ENCODE measurements at places on chromosomes 4 and X. TPM values are rescaled to one million over a fixed set of nuclear protein-coding genes. Genes with fewer than 3 reads are reported as not detected.

DNA sequence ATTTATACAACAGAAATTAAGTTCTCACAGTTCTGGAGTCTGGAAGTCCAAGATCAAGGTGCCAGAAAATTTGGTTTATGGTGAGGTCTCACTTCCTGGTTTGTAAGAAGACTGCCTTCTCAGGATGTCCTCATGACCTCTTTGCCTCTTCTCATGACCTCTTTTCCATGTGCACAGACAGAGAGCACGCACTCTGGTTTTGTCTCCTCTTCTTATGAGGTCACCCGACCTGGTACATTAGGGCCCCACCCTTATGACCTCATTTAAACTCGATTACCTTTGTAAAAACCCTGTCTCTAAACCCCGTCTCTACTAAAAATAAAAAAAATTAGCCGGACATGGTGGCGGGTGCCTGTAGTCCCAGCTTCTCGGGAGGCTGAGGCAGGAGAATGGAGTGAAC, 155.9 kb downstream of the KIT start:
- no peak overlapping the region for H3K27ac ChIP-seq
- DNase-seq: no peak
- no peaks in the 10 kb centered on the region for H3K36me3 ChIP-seq
- no peaks in the 10 kb centered on the region for H3K4me1 ChIP-seq

GRCh38 chrX:149097786-149098185, 407.3 kb downstream of the IDS start:
- no peaks in the 10 kb centered on the region for H3K27me3 ChIP-seq
- H3K4me1 ChIP-seq: no peaks in the 10 kb centered on the region
- H3K36me3 ChIP-seq: no peaks in the 10 kb centered on the region
- H3K4me3 ChIP-seq: no peak overlapping the region
- no peak for DNase-seq
- H3K27ac ChIP-seq: no peak overlapping the region

- no peaks in the 10 kb centered on the region for H3K4me1 ChIP-seq
- H3K36me3 ChIP-seq: no peaks in the 10 kb centered on the region
- DNase-seq: no peak
- no peak overlapping the region for H3K27ac ChIP-seq
- no peak overlapping the region for H3K4me3 ChIP-seq
Measured at GRCh38 chrX:146186540-146186939, 368.9 kb downstream of the SLITRK2 start.

GRCh38 chrX:68180579-68180978, 252.7 kb downstream of the OPHN1 start:
- no peak overlapping the region for H3K4me3 ChIP-seq
- H3K4me1 ChIP-seq: peaks cover 38% of the 10 kb centered on the region
- H3K36me3 ChIP-seq: peaks cover 12% of the 10 kb centered on the region
- DNase-seq: no peak

DNA sequence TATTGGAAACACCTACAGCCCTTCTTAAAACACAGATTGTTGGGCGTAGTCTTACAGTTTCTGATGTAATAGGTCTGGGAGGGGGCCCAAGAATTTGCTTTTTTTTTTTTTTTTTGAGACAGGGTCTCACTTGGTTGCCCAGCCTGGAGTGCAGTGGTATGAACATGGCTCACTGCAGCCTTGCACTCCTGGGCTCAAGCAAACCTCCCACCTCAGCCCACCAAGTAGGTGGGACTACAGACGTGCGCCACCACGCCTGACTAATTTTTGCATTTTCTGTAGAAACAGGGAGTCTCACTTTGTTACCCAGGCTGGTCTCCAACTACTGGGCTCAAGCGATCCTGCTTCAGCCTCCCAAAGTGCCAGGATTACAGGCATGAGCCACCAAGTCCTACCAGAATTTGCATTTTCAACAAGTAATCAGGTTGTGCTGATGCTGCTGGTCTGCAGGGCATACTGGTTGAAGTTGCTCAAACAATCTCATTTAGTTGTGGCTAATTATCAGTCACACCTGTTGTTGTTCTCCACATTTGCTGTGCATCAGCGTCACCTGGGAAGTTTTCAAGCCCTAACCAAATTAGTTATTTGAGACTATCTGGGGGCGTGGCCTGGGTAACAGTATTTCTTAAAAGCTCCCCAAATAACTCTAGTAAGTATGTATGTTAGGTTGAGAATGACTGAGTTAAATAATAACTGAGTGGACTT, 14.0 kb downstream of the TMEM154 start:
- H3K4me3 ChIP-seq: no peak overlapping the region
- H3K36me3 ChIP-seq: peaks cover 44% of the 10 kb centered on the region
- H3K27me3 ChIP-seq: no peaks in the 10 kb centered on the region
- DNase-seq: no peak
- peaks cover 30% of the 10 kb centered on the region for H3K4me1 ChIP-seq
- no peak overlapping the region for H3K27ac ChIP-seq

GRCh38 chr4:9952415-9952950, 68.8 kb downstream of the SLC2A9 start:
- H3K4me3 ChIP-seq: no peak overlapping the region
- no peak overlapping the region for H3K27ac ChIP-seq
- H3K36me3 ChIP-seq: no peaks in the 10 kb centered on the region
- H3K27me3 ChIP-seq: peaks cover 2% of the 10 kb centered on the region

- no peaks in the 10 kb centered on the region for H3K4me1 ChIP-seq
- H3K36me3 ChIP-seq: no peaks in the 10 kb centered on the region
- H3K27me3 ChIP-seq: no peaks in the 10 kb centered on the region
- no peak for DNase-seq
- H3K27ac ChIP-seq: no peak overlapping the region
Measured at GRCh38 chr4:33381816-33382215, 2661.6 kb downstream of the PCDH7 start.

DNA sequence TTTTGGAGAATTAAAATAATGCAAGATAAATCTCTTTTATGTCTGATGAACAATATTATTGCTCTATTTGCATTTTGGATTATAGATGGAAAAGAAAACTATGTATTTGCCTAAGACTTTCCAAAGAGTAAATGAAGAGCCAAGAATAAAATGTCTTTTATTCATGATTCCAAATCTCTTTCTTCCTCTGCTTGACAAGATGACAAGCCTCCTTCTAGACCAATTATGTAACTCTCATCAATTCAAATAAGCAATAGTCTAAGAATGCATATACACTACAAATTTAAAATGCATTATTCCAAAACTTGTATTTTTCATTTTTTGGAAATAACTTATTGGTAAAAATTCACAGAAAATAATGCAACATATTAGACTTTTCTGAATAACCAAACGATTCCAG, 377.3 kb downstream of the GASK1B start:
- no peaks in the 10 kb centered on the region for H3K36me3 ChIP-seq
- H3K27ac ChIP-seq: no peak overlapping the region
- no peaks in the 10 kb centered on the region for H3K27me3 ChIP-seq
- no peak for DNase-seq
- no peaks in the 10 kb centered on the region for H3K4me1 ChIP-seq

DNA sequence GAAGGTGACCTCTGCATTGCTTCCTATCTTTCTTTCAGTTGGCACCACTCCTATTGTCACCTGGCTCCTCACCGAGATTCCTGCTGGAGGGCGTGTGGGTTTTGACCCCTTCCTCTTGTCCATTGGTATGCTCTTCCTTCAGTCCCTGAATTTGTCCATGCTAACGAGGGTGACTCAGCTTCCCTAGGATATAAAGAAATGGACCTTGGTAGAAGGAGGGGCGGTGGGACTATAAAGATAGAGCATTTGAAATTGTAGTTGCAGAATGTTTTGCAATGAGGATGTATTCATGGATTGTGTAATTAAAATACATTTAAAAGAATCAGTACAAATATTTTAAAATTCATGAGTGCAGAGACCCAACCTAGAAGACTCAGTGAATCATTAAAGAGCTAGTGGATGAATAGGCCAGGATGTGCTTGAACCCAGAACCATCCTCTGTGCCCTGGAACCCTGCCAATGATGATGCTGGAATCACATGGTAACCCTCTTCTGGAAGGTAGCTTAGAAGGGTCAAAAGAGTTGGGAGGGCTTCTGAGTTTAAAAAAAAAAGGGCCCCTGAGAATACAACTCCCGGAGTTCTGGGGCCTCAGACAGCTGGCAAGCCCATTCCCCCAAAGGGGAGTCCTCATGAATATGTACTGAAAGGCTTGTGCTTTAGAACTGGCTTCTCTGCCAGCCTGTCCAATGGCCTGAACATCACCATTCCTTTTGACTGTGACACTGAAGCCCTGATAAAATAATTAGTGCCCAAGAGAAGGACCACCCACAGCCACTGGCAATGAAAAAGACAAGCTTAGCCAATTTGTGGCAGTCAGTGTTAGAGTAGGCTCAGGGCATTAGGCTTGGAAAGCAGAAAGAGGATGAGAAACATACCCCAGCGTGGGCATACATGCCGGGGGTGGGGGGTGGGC, 8.0 kb downstream of the XPNPEP2 start:
- no peaks in the 10 kb centered on the region for H3K27me3 ChIP-seq
- no peak overlapping the region for H3K4me3 ChIP-seq
- no peaks in the 10 kb centered on the region for H3K36me3 ChIP-seq
- no peak overlapping the region for H3K27ac ChIP-seq
- DNase-seq: no peak
- H3K4me1 ChIP-seq: peaks cover 41% of the 10 kb centered on the region

- H3K27me3 ChIP-seq: no peaks in the 10 kb centered on the region
- no peaks in the 10 kb centered on the region for H3K4me1 ChIP-seq
- no peak overlapping the region for H3K27ac ChIP-seq
- H3K36me3 ChIP-seq: no peaks in the 10 kb centered on the region
Measured at GRCh38 chr4:171847751-171848150, 34.5 kb downstream of the GALNTL6 start.

- H3K27ac ChIP-seq: no peak overlapping the region
- H3K4me3 ChIP-seq: no peak overlapping the region
- no peaks in the 10 kb centered on the region for H3K4me1 ChIP-seq
- H3K27me3 ChIP-seq: peaks cover 32% of the 10 kb centered on the region
Measured at GRCh38 chr4:153750197-153750817, 9.5 kb downstream of the RNF175 start.

GRCh38 chrX:147559191-147559590, 352.5 kb upstream of the FMR1 start:
- no peaks in the 10 kb centered on the region for H3K36me3 ChIP-seq
- H3K4me1 ChIP-seq: peaks cover 6% of the 10 kb centered on the region
- H3K27ac ChIP-seq: no peak overlapping the region
- no peak for DNase-seq

GRCh38 chrX:42930951-42931350, 153.0 kb upstream of the PPP1R2C start:
- H3K4me3 ChIP-seq: no peak overlapping the region
- H3K36me3 ChIP-seq: peaks cover 10% of the 10 kb centered on the region

DNA sequence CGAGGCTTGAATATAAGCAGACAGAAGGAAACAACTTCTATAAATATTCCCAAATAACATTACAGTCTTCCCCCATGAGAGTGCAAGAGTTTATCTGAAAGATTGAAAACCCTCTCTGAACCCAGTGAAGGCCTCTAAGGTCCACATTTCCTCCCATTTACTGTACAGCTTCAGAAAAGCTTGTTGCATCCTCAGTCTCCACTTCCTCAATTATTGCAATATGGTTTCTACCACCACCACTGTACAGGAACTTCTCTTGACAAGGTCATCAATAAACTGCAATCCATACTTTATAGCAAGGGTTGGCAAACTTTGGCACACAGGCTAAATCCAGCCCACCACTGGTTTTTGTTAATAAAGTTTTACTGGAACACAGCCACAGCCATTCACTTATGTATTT, 239.0 kb downstream of the THOC2 start:
- H3K36me3 ChIP-seq: no peaks in the 10 kb centered on the region
- no peak overlapping the region for H3K4me3 ChIP-seq
- no peak for DNase-seq
- H3K27ac ChIP-seq: no peak overlapping the region
- H3K4me1 ChIP-seq: no peaks in the 10 kb centered on the region

GRCh38 chrX:153651540-153652079, 4.6 kb downstream of the DUSP9 start:
- no peak overlapping the region for H3K4me3 ChIP-seq
- DNase-seq: no peak
- no peaks in the 10 kb centered on the region for H3K4me1 ChIP-seq
- no peaks in the 10 kb centered on the region for H3K36me3 ChIP-seq
- H3K27me3 ChIP-seq: peaks cover 13% of the 10 kb centered on the region

DNA sequence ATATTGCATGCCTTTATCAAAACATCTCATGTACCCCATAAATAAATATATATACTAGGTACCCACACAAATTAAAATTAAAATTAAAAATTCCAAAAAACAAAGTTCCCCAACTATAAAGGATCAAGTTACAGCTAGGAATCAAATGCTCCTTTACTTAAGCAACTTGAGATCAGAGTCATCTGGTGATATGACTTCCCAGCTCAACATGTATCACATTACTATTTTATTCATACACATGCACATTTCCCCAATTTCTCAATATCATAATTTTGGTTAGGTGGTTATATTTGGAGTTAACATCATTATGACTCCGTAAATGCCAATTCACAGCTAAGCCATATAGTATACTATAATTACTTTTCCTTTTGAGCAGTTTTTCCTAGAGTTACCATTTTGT, 60.9 kb downstream of the CLOCK start:
- peaks cover 4% of the 10 kb centered on the region for H3K36me3 ChIP-seq
- H3K27ac ChIP-seq: no peak overlapping the region
- no peaks in the 10 kb centered on the region for H3K27me3 ChIP-seq
- H3K4me3 ChIP-seq: no peak overlapping the region

DNA sequence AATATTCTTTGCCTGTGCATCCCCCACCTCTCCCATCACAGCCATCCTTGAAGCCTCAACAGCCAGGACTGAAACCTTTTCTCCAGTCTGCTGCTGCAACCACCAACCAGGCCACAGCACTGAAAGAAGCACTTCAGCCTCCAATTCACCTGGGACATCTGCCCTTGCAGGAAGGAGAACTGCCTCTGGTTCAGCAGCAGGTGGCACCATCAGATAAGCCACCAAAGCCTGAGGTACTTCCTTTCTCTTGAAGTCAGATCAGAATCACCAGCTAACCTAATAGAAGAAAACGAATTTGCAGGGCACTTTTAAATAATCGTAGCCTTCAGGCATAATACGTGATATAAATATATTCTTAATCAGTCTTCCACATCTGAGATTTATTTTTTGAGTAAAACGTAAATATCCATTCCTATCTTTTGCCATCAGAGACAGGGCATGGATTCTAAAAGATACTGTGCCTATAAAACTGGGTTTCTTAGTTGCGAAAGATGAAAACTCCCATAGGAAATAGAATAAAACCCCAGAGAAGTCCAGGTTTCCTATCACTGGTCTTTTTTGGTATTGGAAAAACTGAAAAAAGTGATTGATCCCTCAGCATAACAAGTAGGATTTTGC, 9.5 kb downstream of the AMBN start:
- H3K4me1 ChIP-seq: no peaks in the 10 kb centered on the region
- H3K4me3 ChIP-seq: no peak overlapping the region
- H3K36me3 ChIP-seq: no peaks in the 10 kb centered on the region

DNA sequence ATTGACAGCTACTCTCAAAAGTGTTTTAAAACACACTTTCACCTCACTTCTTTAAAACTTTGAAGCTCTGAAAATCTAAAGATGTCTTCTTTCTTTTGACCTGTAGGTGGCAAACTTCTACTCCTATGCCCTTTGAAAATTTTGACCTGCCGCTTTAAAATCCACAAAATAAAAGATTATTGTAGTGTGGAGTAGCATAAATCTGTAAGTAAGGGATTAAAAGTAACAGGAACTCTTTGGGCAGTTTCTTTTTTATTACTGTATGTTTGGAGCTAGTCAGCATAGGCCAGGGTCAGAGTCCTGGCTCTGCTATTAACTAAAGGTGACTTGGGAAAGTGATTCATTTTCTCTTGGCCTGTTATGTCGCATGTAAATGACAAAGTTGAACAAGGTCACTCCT, 25.5 kb downstream of the BBS12 start:
- H3K4me1 ChIP-seq: peaks cover 27% of the 10 kb centered on the region
- no peak overlapping the region for H3K27ac ChIP-seq
- H3K4me3 ChIP-seq: no peak overlapping the region

The GRIA3 gene
- not detected for total RNA-seq

The PDE6B gene
- 16.4 TPM for total RNA-seq

The PABPC1L2B gene
- not detected for total RNA-seq

The ZNF630 gene
- 1.2 TPM for total RNA-seq

The FUNDC1 gene
- 9.5 TPM for total RNA-seq

The PLAC8 gene
- total RNA-seq: 183 TPM

The RS1 gene
- not detected for total RNA-seq

Data from activated CD4-positive, alpha-beta memory T cell treated with anti-CD3 and anti-CD28 coated beads, Interleukin-2, amount 10 ng/mL, durations not matched to agents 7 days and 5 days (primary cell).